ENCODE measurements at places on chromosomes 6 and 20.
A peak's percentile ranks its signal among the peaks of the same experiment; 100 is the strongest.

DNA sequence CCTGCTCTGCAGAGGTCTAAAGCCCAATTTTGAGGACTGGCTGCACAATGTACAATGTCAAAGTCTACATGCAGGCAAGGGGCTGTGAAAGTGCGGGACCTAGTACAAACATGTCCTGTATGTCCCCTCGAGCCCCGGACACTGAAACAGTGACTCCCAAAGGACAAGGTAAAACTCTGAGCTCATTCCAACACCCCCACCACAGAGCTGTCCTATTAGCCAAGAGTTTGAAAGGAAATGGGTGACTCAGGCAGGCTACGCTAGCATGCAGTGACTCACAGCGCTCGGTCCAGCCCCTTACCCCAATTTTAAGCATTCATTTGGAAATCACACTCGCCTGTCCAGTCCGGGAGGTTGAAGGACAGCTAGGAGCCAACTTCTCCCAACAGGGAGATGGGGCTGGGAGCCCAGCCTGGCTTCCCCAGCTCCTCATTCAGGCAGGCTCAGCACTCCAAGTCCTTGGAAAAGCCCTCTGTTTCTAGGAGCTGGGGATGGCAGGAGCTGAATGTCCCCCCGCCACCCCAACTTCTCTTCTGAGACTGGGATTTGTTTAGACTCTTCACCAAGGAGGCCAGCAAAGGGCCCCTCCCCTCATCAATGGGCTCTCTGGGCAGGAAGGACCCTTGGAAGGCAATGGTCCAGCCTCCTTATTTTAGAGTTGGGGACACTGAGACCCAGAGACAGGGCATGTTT, 3.9 kb downstream of the SDC4 start:
- DNase-seq: peak; percentile 42

GRCh38 chr6:44558024-44558831, 170.7 kb downstream of the CDC5L start:
- DNase-seq: no peak

DNA sequence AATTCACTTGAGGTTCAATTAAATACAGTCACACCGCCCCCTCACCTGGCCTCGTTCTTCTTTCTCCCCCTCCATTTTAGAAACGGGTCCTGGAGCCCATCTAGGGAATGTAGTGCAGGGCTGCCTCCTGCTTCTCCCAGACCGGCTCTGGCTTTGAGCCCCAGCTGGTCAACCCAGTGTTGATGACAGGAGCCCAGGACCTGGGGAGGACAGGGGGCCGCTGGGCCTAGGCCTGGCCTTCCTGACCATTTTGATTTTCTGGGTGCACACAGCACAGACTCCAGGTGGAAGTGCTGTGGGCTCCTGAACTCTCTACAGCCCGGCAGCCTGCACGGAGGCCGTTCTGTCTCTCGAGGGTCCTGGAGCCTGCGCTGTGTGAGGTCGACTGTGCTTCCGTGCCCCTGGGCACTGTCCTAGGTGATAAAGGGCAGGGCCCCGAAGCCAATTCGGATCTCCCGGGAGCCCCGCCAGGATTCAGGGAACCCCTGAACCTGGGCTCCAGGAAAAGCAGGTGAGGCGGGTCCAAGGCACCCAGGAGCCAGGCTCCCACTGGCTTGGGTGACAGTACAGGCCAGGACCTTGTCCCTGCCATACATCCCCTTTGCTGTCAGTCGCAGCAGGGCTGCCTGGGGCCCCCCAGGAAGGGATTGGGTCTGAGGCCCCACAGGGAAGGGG, 23.3 kb downstream of the NPEPL1 start:
- DNase-seq: no peak

DNA sequence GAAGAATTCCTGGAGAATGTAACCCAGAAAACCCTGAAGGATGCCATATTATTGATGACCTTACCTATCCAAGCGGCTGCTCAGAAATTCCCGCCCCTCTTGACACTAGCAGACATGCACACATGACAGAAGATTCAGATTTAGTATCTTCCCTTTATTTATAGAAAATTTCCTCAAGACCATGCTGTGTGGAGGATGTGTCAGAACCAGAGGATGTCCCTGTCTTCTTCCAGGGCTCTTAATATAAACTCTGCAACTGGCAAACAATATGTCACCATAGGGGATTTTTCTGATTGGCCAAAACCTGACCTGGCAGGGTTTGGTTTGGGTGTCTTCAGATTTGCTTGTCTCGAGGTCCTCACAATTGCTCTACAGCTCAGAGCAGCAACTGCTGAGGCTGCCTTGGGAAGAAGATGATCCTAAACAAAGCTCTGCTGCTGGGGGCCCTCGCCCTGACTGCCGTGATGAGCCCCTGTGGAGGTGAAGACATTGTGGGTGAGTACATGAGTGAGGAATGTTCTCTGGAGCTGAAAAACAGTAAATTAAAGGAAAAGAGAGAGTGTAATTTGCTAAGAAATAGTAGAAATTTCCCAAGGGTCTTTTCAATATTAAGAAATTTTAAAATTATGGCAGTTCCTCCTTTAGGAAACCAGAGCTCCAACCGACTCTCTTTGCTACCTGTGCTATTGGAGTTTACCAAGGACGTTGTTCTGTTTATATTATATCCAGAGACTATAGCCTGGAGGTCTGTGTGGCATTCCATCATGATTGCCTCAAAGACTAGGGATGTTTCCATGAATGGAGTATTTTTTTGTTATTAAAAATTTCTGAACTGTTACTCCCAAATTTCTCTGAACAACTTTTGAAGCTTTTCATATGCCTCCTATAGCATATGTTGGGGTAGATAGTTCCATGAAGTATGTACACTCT, at the start of gene HLA-DQA2:
TSS of gene HLA-DQA2 (plus strand) at position 361 of the 930 bp plus-strand sequence. CDS start at position 414, 53 bp downstream.
- DNase-seq: no peak

DNA sequence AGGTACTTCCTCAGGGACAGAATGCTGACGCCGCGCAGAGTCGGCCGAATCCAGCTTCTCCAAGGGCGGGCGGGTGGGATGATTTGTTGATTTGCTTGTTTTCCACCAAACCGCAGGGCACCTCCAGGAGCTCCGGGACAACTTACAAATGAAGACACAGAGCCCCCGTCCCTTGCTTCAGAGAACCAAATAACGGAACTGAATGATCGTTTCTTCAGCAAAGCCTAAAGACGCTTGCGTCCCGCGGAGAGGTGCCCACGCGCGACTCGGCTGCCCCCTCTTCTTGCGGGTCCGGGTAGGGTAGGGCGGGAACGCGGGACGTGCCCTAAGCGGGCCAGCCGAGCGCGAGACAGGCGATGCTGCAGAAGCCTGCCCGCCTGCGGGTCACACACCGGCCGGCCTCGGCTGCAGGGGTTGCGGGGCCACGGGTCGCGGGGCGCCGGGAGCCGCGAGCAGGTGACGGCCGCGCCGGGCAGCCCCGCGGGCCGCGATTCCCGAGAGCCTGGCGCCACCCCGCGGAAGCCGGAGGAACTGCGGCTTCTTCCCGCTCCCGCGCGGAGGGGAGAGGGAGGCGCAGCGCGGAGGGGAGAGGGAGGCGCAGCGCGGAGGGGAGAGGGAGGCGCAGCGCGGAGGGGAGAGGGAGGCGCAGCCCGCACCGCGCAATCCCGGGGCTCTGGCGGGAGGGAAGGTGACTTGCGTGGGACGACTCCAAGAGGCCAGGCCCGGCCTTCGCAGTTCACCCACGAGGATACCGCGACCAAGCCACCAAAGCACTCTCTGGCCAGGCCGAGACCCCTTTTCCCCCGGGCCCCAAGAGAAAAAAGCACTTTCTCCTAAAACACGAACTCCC, 7.7 kb upstream of the FOXF2 start:
- no peak for DNase-seq

DNA sequence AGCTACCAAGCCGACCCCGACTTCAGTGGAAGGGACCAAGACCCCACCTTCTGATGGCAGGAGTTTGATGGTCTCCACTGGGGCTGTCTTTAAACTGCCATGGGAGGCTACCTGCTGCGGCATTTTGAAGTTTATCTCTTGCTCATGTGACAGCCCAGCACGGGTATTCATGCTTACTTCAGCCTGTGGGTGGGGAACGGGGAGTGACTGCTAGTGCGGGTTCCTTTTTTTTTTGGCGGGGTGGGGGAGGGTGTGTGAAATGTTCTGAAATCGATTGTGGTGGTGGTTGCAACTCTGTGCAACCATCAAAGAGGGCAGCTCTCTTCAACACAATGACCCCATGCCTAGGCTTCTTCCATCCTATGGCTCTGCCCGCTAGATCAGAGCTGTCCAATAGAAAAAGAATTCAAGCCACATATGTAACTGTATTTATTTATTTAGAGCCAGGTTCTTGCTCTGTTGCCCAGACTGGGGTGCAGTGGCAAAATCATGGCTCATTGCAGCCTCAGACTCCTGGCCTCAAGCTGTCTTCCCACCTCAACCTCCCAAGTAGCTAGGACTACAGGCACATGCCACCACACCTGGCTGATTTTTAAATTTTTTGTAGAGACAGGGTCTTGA, 53.7 kb downstream of the PPP1R16B start:
- no peak for DNase-seq

DNA sequence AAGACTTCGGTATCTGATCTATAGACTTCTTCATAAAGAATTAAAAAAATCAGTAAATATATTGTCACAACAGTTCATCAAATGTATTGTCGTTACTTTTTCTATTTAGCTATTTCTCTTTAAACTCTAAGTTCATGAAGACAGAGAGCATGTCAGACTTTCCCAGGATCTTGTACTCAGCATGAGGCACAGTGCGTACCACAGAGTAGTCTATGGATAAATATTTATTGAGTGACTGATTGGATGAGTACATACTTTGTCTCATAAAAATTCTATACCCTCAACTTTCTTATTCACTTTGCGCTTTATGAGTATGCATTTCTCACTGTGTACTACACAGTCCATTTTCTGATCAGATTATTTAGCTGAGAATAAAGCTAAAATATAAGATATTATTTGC, 1284.4 kb upstream of the ADGRB3 start:
- DNase-seq: no peak

DNA sequence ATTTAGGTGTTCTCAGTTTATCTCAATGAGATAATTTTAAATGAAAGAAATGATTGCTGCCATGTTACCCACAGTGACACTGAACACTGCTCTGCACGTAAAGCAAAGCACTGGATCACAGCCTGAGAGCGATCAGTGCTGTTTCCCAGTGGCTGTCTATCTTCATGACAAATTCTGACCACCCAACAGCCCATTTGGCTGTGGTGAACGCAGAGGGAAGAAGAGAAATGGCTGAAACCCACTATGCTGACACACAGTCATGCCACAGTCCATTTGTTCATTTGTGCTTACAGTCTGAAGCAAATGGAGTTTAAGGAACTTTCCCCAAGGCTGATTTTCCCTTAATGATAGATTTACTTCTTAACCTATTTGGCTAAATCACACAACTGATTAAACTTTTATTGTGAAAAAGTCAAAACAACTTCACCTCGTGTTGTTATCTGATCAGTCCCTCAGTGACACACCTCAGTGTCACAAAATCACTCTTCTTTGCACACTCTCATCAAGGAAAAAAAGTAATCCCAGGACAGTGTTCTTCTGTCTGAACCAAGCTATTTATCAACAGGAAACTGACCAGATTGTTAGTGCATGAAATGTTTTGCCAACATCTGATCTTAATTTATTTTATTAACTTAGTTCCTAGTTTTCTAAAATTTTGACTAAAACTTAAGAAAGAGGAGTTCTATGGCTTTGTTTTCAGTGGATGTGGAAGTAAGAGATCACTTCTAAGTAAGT, 225.1 kb downstream of the TBX18 start:
- DNase-seq: no peak

GRCh38 chr6:131646249-131646670, 9.2 kb downstream of the ENPP3 start:
- DNase-seq: no peak

DNA sequence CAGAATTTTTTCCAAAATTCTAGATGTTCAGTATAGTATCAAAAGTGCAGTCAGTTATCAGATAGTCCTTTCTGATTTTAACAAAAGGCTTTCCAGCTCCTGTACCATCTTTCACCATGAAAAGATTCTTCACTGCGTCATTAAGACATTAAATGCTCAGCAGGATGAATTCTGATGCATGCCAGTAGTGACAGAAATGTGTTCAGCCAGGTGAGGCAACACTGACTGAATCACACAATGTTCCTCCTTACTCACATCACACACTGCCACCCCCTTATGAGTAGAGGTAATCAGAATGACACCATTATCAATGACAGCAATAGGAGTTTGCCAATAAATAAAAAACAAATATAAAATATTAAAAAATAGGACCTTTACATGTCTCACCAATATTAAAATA, 426.6 kb upstream of the PLCB4 start:
- no peak for DNase-seq

DNA sequence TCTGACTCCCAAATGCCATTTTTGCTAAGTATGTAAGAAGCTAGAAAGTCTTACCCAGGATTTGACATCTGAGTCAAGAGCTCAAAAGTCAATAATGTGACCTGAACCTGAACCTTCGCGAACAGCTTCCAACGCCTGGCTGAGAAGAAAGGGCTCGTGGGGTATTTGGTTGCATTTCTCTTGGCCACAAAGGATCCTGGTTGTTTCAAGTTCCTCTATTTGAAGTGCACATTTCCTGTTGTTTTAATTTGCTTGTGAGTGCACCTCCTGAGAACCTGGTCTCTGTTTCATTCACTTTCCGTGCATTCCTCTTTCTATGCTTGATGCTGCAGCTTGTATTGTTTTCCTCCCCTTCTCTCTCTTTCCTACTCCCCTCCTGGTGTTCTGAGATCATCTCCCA, 212.5 kb downstream of the FOXA2 start:
- DNase-seq: no peak

DNA sequence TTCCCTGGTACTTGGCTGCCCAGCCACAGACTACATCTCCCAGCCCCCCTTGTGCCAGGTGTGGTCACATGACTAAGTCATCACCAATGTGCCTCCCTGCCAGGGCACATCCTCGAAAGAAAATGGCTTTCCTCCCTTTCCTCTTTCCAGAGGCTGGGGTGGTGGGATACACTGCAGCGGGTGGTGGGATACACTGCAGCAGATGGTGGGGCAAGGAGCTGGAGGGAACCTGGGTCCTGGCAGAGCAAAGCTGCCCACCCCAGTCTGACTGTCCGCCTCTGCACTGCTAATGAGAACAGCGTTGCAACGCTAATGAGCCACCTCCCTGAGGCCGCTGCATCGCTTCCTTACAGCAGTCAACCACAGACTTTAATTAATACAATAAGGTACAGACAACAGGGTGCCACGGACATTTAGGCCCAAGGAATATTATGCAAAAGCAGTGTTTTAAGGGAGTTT, 125.3 kb downstream of the PREX1 start:
- no peak for DNase-seq

GRCh38 chr6:5665173-5665572, 341.6 kb downstream of the NRN1 start:
- DNase-seq: no peak

DNA sequence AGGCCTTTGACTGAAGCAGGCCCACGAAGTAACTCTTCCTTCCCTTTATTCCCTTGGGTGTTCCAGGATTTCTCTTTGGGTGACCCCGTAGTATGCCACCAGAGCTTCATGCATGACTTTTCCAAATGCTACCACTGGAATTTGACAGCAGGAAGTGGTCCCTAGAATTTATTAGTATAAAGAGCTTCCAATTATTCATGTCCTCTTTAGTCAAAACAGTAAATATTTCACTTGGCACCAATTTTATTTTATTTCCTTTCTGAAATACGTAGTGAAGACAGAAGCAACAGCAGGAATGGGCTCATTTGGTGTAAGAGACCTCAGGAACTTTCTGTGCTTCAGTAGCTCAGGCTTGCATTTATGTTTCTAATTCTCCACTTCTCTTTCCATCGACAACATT, 151.3 kb downstream of the LCA5 start:
- DNase-seq: no peak

GRCh38 chr6:122869437-122870024, 80.5 kb downstream of the SMPDL3A start:
- DNase-seq: peak; percentile 2
